ENCODE measurements at places on chromosomes 16 and 17. TPM values are rescaled to one million over a fixed set of nuclear protein-coding genes. Genes with fewer than 3 reads are reported as not detected.

- DNase-seq = no peak
Observed at GRCh38 chr16:11862489-11862888, 11.1 kb upstream of the RSL1D1 start.

GRCh38 chr16:88585269-88585668, 15.1 kb downstream of the ZC3H18 start:
- DNase-seq = no peak

DNA sequence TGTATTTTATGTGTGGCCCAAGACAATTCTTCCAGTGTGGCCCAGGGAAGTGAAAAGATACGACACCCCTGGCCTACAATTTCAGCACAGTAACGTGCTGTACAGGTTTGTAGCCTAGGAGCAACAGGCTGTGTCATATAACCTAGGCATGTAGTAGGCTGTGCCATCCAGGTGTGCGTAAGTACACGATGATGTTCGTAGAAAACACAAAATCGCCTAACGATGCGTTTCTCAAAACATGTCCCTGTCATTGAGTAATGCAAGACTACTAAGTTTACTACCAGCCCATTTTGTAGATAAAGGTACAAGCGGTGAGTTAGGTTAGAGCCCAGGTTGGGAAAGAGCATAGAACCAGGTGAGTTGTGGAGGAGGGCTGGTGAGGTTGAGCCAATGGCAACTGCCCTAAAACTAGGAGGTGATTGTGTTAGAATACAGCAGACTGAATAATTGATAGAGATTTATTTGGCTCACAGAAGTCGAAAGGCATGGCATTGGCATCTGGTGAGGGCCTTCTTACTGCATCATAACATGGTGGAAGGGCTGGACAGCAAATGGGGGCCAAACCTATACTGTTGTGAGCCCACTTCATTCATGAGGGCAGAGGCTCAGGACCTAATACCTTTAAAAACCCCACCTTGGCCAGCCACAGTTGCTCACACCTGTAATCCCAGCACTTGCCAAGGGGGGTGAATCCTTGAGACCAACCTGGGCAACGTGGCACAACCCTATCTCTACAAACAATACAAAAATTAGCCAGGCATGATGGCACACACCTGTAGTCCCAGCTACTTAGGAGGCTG, 4.2 kb downstream of the EIF1 start:
- DNase-seq = no peak

- DNase-seq = no peak
Observed at GRCh38 chr17:7041607-7042500, 2.0 kb downstream of the SLC16A11 start.

DNA sequence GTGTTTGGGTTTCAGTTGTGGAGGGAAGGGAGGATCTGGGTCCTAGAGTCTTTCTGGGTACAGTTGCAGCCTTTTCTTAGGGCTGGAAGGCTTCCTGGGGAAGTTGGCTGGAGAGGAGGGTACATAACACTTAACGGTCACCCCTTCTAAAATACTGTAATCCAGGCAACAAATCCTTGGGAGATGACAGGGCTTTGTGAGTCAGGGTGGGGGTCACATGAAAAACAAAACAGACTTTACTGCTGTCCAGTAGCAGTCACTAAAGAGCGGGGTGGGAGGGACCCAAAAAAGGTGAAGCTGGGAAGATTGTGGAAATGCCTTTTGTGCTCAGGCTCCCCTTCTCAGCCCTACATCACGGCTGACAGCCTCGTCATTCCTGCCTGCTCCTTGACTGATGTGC, 6.3 kb downstream of the SAP30BP start:
- no peak for DNase-seq

Gene HOXB4
- total RNA-seq = 5.7 TPM

Gene OR3A1
- 0.26 TPM for total RNA-seq

All from activated CD8-positive, alpha-beta T cell treated with anti-CD3 and anti-CD28 coated beads, Interleukin-2, amount 10 ng/mL, durations not matched to agents 7 days and 5 days (primary cell).